Small intestine (tissue), 16 donors: ENCODE measurements at places on chromosomes 6 and 20. TPM values are rescaled to one million over a fixed set of nuclear protein-coding genes. Genes with fewer than 3 reads are reported as not detected.

DNA sequence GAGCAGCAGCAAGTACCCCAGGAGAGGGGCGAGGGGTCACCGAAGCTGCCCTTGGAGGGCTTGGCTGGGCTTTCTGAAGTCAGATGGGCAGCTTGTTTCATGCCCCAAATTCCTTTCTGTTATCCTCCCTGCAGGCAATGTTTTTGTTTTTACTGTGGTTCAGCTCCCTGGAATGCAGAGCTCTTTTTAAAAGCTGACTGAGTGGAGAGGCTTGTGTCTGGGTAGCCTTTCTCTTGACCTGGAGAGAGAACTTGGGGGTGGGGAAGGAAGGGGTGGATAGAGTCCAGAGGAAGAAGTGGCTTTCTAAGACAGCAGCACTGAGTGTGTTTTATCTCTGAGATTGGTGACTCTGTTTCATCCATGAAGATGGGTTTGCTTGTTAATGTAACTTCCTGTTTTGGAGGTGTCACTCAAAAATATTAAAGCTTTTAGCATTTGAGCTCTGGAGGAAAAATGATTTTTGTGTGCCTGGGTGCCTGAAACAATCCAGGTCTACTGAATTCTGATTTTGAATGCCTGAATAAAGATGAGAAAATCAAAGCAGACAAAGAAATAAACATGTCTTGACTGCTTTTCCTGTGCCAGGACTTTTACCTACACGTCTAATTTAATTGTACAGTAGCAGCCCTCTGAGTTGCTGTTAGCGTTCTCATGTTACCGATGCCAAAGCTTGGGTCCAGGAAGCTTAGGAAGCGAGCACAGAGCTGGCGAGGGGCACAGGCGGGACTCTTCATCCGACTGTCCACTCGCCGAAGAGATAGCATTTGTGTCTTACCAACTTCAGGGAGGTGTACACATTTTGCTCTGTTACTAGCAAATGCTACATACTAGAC is 78.2 kb upstream of the EEF1E1 start:
- no peak overlapping the region for H3K27ac ChIP-seq
- peaks cover 2% of the 10 kb centered on the region for H3K27me3 ChIP-seq
- no peak overlapping the region for H3K4me3 ChIP-seq

The PLCB1 gene
- 1.9 TPM for polyA plus RNA-seq

The ARHGAP18 gene
- 26.2 TPM for polyA plus RNA-seq

DNA sequence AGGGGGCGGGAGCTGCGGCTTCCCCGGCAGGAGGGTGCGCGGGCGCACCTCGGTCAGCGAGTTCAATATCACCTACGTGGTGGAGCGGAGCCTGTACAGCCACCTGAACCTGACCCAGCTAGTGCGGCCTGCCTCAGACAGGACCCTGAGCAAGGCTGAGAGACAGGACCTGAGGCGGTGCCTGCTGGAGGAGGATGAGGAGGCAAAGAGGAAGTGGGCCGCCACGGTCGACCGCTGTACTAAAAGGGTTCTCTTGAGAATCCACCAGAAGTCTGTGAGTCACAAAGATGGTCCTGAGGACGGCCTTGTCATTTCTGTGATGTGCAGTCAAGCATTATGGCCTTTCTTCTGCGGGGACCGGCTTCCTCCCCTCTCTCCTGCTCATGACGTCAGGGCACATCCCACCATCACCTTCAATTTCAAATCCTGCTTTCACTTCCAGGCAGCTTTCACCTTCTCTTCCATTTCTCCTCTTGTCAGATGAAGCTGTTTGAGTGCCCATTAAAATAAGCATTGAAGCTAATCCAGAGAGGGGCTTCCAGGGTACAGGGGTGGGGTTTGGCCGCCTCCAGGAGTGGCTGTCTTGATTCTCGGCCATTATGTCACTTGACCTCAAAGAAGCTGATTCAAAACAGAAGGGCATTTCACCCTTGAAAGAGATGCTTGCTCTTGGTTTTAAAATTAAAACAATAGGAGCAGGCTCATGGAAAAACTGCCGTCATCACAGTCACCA is 177.6 kb downstream of the SASH1 start:
- no peak for DNase-seq
- no peak overlapping the region for H3K4me3 ChIP-seq
- H3K27me3 ChIP-seq = no peaks in the 10 kb centered on the region

- no peaks in the 10 kb centered on the region for H3K4me1 ChIP-seq
- no peak overlapping the region for H3K27ac ChIP-seq
- DNase-seq = no peak
- no peaks in the 10 kb centered on the region for H3K27me3 ChIP-seq
- no peaks in the 10 kb centered on the region for H3K36me3 ChIP-seq
These were observed 455.2 kb downstream of the PLCB1 start for GRCh38 chr20:8587251-8587650.

The TTK gene
- not detected for polyA plus RNA-seq
